Bronchus fibroblast of lung (primary cell): ENCODE measurements at places on chromosomes 4 and X. TPM values are rescaled to one million over a fixed set of nuclear protein-coding genes. Genes with fewer than 3 reads are reported as not detected.

The ADH1A gene
- not detected in 2 replicates for total RNA-seq

The CCKAR gene
- not detected in 2 replicates for total RNA-seq

The REPS2 gene
- 0.74 and 1.0 TPM in 2 replicates for total RNA-seq

The TKTL2 gene
- not detected in 2 replicates for total RNA-seq
